Suprapubic skin (tissue), 4 donors: ENCODE measurements at places on chromosomes 2 and 18. TPM values are rescaled to one million over a fixed set of nuclear protein-coding genes. Genes with fewer than 3 reads are reported as not detected.

The ICA1L gene
- total RNA-seq, result 1.4 TPM

The TMEM127 gene
- total RNA-seq, result 51.3 TPM

The ZNF236 gene
- 38.0 TPM for total RNA-seq

The CNTNAP5 gene
- total RNA-seq, result not detected

The SPATA3 gene
- total RNA-seq, result not detected

The CYB5A gene
- 159 TPM for total RNA-seq

The RFX8 gene
- not detected for total RNA-seq

DNA sequence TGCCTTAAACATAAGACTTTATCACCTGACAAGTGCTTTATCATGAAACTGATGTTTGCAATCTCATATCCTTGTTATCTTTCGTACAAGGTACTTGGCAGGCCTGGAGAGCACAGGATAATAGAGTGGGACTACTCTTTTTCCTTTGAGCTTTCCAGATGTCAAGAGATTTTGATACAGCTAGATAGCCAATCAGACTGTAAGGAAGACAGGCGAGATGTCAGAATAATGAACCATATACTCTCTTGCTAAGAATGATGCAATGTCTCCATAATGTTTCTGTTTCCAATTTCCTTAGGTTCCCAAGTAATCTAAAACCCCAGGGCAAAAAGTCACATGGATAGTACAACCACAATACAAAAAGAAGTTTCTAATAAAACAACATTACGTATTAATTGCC lies 313.1 kb downstream of the PDE11A start:
- DNase-seq, result no peak
- peaks cover 12% of the 10 kb centered on the region for H3K4me1 ChIP-seq
- no peak overlapping the region for H3K4me3 ChIP-seq

DNA sequence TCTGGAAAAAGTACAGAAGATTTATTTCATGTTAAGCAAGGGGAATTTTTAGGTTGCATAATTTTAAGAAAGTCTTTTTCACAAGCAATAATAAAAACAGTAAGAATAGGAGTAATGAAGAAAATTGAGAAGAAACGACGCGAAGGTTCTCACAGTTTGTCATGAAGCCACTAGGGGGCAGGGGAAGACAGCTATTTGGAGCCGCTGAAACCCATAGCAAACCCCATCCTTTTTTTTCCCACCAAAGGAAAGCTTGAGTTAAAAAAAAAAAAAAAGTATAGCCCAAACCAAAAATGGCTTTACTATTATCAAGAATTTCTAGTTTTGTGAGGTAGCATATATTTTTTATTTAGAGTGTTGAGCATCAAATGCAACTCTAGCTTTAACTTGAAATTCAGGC lies 300.9 kb downstream of the PHLPP1 start:
- no peak overlapping the region for H3K4me3 ChIP-seq
- H3K4me1 ChIP-seq, result no peaks in the 10 kb centered on the region
- H3K27me3 ChIP-seq, result no peaks in the 10 kb centered on the region
- peak; percentile 53 for DNase-seq
- H3K27ac ChIP-seq, result no peak overlapping the region
- no peaks in the 10 kb centered on the region for H3K36me3 ChIP-seq

DNA sequence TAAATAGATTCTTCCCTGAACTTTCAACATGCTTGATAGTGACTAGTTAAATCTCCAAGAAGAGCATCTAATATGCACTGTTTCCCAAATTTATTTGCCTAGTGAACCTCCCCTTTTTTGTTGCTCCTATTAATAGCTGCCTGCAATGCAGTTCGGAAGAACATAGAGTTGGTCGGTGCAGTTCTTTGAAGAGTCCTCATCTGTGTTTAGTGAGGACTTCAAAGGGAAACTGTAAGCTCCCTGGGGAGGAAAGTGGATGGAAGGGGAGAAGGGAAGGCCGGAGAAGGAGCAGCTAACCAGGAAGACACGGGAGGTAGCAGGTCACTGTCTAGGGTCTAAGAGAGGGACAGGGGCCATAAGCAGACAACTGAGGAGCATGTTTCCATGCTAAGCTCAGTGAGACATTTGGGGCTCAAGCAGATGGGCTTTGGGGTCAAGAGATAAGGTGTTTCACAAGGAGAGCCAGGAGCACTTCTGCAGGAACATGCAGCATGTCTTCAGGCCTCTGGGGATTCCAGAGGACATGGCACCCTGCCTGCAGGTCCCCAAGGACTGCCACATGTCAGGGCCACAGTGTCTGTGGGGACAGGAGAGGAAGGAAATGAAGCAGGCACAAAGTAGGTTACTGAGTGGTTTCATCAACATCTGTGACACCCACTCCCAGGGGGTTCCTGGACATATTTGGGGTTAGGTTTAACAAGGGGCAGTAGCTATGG lies 48.7 kb upstream of the ANXA4 start:
- no peak overlapping the region for H3K27ac ChIP-seq
- no peaks in the 10 kb centered on the region for H3K36me3 ChIP-seq
- no peaks in the 10 kb centered on the region for H3K27me3 ChIP-seq
- H3K4me3 ChIP-seq, result no peak overlapping the region

DNA sequence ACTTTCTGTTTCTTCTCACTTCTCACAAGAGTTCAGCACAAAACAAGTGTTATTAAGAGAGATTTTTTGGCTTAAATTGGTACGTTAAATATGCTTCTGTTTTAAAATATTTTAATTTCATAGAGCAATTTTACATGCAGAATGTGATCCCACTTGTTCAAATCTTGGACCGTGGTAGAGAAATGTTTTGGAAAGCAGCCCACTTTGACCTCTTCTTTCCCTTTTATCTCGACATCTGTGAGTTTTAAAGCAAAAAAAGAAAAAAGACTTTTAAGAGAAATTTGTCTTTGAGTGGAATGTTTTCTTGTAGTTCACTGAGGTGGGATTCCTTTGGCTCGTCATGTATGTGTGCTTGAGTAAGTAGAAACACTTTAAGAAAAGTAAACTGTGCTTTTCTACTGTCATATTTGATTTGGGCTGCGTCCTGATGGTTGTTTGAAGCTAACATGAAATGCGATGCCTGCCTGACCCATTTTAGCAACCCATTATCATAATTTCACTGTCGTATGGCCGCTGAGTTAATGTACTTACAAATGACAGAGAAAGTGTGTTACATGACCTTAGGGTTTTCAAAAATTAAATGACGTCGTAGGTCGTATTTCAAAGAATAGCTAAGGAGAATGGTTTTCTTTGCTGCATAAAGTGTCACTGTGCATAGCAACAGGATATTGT lies 54.5 kb downstream of the TSHZ1 start:
- H3K27ac ChIP-seq, result no peak overlapping the region
- no peaks in the 10 kb centered on the region for H3K27me3 ChIP-seq
- H3K4me3 ChIP-seq, result no peak overlapping the region
- no peaks in the 10 kb centered on the region for H3K4me1 ChIP-seq

GRCh38 chr18:48351216-48352050 lies 57.8 kb downstream of the ZBTB7C start:
- peaks cover 14% of the 10 kb centered on the region for H3K4me1 ChIP-seq
- no peak overlapping the region for H3K27ac ChIP-seq
- no peak for DNase-seq
- no peaks in the 10 kb centered on the region for H3K27me3 ChIP-seq

- no peaks in the 10 kb centered on the region for H3K27me3 ChIP-seq
- peak overlapping the region; percentile 85 for H3K27ac ChIP-seq
- H3K36me3 ChIP-seq, result no peaks in the 10 kb centered on the region
- H3K4me1 ChIP-seq, result peaks cover 48% of the 10 kb centered on the region
- no peak for DNase-seq
Observed at GRCh38 chr2:19899985-19900930, 1.5 kb downstream of the TTC32 start.
